Stimulated activated naive CD8-positive, alpha-beta T cell treated with anti-CD3 and anti-CD28 coated beads, Interleukin-15, amount 100 ng/mL, for 72 hours (primary cell): ENCODE measurements at places on chromosomes 5 and 9.

DNA sequence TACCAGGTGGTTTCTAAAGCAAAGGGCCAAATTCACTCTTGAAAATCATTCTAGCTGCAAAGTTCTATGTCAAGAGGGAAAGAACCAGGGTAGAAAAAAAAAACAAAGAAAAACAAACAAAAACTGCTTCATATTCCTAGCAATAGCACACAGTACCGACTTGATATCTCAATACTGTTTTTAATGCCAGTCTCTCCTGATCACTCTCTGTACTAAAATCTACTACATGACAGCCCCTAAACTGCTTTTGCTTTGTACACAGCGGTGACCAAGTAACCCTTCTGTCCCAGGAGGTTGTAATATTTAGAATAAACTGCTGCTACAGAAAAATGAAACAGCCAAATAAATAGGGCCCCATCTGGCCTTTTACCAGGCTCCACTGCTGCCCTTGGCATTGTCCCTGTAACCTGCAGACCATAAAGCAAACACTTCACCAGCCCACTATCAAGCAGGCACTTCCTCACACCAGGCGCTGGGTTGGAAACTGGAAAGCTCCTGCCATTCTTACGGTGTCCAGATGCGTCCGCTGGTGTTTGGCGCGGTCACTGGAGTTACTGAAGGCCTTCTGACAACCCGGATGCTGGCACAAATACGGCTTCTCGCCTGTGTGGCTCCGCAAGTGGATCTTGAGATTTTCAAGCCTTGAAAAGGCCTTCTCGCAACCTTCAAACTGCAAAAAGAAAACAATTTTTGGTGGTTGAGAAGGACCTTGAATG is 363.2 kb downstream of the GLIS3 start:
- DNase-seq: no peak

GRCh38 chr9:83521011-83521410 is 17.2 kb downstream of the FRMD3 start:
- DNase-seq: no peak

DNA sequence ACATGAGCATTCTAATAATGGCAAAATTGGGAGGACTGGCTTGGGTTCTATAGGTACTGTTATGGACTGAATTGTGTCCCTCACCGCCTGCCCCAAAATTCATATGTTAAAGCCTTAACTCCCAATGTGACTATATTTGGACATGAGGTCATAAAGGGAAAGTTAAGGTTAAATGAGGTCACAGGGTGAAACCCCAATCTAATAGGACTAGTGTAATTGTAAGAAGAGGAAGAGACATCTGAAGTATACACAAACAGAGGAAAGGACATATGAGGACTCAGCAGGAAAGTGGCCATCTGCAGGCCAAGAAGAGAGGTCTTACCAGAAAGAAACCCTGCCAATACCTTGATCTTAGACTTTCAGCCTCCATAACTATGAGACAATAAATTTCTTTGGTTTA is 23.1 kb downstream of the RNF180 start:
- no peak for DNase-seq

GRCh38 chr5:93107141-93107540 is 473.9 kb downstream of the NR2F1-AS1 start:
- no peak for DNase-seq

- no peak for DNase-seq
Observed at GRCh38 chr9:4111233-4112008, 188.4 kb downstream of the GLIS3 start.

GRCh38 chr9:13487936-13488335 is 208.4 kb upstream of the MPDZ start:
- no peak for DNase-seq
